ENCODE measurements at places on chromosomes 16 and 17. TPM values are rescaled to one million over a fixed set of nuclear protein-coding genes. Genes with fewer than 3 reads are reported as not detected.
A peak's percentile ranks its signal among the peaks of the same experiment; 100 is the strongest.

The SMPD3 gene
- 0.03 TPM for total RNA-seq

The SOX15 gene
- total RNA-seq: not detected

The SPNS3 gene
- total RNA-seq: not detected

The TPSD1 gene
- total RNA-seq: not detected

The KRT24 gene
- total RNA-seq: not detected

The KRT28 gene
- total RNA-seq: not detected

The EPN3 gene
- total RNA-seq: not detected

The RNU2-1 gene
- not detected for total RNA-seq

The NOG gene
- not detected for total RNA-seq

The RTN4RL1 gene
- 1.7 TPM for total RNA-seq

The FAM83G gene
- total RNA-seq: 0.85 TPM

The SEPTIN12 gene
- total RNA-seq: not detected

The ABCA9 gene
- total RNA-seq: 5.5 TPM

The PLXDC1 gene
- total RNA-seq: 0.43 TPM

The CA10 gene
- total RNA-seq: not detected

The KRT40 gene
- total RNA-seq: not detected

The CCDC78 gene
- total RNA-seq: 17.7 TPM

GRCh38 chr16:66516509-66516807, 33.5 kb downstream of the TK2 start:
- DNase-seq: no peak

DNA sequence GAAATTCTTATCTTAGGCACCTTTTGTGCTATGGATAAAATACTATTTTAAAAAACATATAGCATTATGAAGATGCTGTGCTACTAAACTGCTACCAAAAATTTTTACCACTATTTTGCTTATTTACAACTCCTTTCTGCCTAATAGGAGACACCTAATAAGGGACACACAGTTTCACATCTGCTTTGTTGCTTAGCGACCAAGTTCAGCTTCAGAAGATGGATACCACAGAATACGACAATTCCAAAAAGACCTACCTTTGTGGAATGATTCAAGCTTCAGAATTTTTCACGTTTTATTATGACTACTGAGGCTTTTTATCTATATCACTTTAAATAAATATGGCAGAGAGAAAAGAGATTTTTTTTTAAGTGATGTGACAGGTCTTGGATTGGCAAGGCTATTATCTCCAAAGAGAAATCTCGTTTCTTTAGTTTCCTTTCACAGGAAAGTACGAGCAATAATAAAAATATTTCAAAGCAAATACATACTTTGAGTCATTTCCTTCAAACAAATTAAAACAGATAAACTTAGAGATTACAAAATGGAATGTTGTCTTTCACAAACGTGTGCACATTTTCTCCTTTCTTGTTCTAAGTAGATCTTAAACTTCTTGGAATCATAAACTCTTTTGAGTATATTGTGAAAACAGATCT, 35.4 kb downstream of the SPAG9 start:
- DNase-seq: no peak

- no peak for DNase-seq
Measured at GRCh38 chr17:41363881-41364280, 5.7 kb downstream of the KRT33B start.

DNA sequence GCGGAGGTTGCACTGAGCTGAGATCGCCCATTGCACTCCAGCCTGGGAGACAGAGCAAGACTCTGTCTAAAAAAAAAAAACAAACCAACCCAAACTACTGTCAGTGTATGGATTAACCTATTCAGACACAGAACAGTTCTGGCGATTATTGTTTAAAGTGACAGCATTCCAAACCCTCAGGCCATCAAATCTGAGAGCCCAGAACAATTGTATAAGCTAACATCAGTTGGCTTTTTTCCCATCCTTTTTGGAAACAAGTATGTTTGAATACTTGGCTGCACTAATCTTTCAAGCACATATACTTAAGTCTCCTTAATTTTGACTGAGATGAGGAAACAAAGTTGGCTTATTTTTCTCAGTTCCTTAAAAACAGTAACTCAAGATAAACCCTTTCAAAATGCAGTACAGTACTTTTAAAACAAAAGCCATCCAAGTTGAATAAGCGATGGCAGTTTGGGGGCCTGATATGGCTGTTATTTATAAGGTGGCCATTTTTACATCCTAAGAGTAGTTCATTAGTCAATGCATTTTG, 1.4 kb downstream of the ZSWIM7 start:
- DNase-seq: no peak

DNA sequence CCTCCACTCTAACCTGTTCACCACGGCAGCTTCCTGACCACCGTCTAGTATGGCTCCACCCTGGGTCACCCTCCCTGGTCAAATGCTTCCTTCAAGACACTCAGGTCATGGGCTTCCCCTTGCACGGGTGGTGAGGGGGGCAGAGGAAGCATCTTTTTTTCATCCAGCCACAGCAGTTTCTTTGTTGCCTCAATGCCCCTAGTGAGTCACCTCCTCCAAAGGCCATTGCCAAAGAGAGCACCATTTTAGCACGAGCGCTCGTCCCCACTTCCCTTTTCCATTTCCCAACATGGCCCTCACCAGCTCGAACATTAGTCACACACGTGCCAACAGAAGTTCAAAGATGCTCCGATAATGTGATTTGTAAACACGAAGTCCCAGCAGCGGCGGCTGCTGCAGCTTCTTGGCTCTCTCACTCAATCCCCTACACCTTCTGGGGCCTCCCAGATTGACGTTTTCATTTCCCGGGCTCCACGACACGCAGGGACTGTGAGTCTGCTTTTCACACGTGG, 134.6 kb downstream of the GAS7 start:
- DNase-seq: no peak

- no peak for DNase-seq
Measured at GRCh38 chr17:6232732-6233101, 162.5 kb downstream of the WSCD1 start.

DNA sequence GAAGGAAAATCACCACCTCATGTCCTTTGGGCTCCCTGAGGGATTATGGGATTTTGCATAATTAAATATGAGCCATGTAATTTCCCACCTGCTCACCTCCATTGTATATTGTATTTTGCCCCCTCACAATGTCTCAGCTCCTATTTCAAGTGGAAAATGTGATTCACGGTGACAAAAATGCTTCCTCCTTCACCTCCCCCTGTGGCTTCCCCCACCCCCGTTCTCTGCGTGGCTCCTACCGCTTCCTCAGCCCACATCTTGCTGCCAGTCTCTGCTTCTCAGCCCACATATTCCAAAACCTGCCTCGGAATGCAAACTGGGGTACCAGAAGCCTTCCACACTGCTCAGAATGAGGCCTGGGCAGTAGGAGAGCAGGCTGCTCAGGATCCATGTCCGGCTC, 394.5 kb upstream of the C16orf82 start:
- no peak for DNase-seq

- no peak for DNase-seq
Measured at GRCh38 chr16:23771642-23772041, 16.8 kb downstream of the CHP2 start.

- no peak for DNase-seq
Measured at GRCh38 chr17:8776248-8776647, 17.9 kb upstream of the SPDYE4 start.

- DNase-seq: no peak
Measured at GRCh38 chr16:47507701-47508100, 46.6 kb downstream of the PHKB start.

GRCh38 chr16:1850981-1851380, 21.0 kb downstream of the MEIOB start:
- no peak for DNase-seq

DNA sequence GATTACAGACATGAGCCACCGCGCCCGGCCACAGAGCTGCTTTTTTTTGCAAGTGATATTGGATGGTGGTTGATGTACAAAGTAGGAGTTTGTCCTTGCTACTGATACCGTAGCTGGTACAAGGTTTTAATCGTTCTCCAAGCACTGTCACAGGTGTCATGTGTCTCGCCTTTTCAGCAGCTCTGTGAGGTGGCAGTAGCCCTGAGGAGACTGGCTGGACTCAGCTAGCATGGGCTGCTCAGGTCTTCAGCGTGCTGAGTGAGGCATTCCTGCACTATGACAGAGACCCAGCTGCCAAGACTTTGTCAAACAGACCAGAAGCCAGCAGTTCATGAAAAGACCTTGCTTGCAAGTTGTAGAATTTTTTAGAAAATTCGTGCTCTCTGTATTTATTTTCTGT, 7.2 kb downstream of the WWOX start:
- DNase-seq: no peak

GRCh38 chr17:66583112-66583748, 251.7 kb upstream of the CACNG5 start:
- no peak for DNase-seq

- DNase-seq: no peak
Measured at GRCh38 chr16:11610580-11610979, 23.9 kb upstream of the LITAF start.

GRCh38 chr16:2775765-2776499, 1.1 kb downstream of the ELOB start:
- DNase-seq: no peak

GRCh38 chr16:2769100-2769529, 8.0 kb downstream of the ELOB start:
- DNase-seq: no peak

GRCh38 chr16:83969771-83970429, 1.9 kb downstream of the NECAB2 start:
- no peak for DNase-seq

DNA sequence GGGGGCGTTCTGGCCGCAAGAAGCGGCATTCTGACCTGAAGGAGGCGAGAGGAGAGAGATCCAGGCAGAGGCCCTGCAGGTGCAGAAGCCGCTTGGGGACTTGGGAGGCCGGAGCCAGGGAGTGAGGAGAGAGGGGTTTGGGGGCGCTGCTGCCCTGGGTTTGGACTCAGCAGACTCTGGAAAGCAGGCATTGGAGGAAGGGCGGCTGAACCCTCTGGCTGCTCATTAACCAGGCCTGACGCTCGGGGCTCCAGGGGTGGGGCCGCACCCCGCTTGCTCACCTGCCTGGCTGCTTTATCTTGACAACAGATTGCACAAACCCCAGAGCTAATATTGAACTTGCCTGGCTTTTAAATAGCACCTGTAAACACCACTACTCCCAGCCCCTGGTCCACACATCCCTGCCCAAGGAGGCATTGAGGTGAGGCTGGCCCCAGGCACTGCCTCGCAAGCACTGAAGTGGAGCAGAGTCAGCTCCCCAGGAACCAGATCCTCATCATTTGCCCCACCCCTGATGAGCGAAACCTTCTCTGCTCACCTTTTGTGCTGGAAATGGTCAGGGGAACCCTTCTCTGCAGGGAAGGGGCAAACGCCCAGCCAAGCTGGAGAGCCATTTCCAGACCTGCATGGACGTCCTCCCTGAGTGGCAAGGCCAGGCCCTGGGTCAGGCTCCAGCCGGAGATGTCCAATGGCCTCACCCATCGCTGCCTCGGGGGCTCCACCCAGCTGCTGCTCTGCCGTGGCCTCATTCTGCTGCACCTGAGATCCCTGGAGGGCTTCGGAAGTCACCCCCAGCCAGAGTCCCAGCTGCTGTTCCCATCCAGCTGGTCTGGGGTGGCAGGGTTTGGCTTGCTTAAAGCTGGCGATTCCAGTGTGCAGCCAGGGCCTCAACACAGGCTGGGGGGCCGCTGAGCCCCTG, 190.2 kb upstream of the GSE1 start:
- no peak for DNase-seq

DNA sequence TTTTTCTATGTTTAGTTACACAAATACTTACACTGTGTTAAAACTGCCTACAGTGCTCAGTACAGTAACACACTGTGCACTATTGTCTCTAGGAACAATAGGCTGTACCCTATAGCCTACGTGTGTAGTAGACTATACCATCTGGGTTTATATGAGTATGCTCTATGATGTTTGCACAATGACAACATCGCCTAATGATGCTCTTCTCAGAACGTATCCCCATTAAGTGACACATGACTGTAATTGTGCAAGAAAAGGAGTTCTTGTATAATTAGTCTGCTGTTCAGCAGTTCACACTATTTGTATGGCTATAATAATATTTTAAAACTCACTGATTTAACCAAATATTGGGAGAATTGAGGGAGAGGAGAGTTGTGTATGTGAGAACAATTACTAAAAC, 173.7 kb downstream of the TRIM37 start:
- DNase-seq: no peak

- peak; percentile 26 for DNase-seq
Measured at GRCh38 chr16:2486645-2487516, 12.0 kb downstream of the TBC1D24 start.

- no peak for DNase-seq
Measured at GRCh38 chr17:2865228-2865627, 69.0 kb downstream of the RAP1GAP2 start.

- DNase-seq: no peak
Measured at GRCh38 chr17:51387986-51388385, 127.6 kb downstream of the UTP18 start.

GRCh38 chr17:2611627-2612026, 18.2 kb downstream of the PAFAH1B1 start:
- DNase-seq: no peak

DNA sequence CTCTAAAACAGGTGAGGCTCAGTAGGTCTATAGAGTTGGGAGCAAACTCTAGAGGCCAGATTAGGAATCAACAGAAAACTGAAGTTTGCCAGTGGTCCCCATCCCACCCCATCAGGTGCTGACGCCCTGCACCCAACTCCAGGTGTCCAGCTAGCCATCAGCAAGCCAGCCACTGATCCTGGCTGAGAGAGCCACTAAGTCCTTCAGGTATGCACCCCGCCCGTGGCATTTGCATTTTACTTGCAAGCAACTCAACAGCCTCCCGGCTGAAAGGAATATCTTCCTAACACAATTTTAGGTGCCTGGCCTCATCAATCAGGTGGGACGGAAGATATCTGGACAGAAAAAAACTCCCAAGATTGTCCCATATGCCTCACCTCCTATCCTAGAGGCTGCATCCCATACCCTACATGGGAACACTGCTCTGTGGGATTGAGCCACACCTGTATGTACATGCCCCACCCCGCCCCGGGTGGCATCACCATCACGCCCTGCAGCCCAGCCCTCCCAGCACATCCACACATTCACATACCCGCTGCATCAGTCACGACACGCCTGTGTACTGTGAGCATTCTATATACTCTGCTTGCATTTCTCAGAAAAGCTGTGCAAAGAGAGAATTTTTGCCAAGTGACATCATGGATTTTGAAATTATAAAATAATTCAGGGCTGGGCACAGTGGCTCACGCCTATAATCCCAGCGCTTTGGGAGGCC, 8.3 kb downstream of the OTOP3 start:
- DNase-seq: no peak

GRCh38 chr17:75238684-75239191, 22.7 kb downstream of the GGA3 start:
- DNase-seq: peak; percentile 87

Measured in SK-MEL-5 (cell line).